ENCODE measurements at places on chromosomes 3 and 15.

DNA sequence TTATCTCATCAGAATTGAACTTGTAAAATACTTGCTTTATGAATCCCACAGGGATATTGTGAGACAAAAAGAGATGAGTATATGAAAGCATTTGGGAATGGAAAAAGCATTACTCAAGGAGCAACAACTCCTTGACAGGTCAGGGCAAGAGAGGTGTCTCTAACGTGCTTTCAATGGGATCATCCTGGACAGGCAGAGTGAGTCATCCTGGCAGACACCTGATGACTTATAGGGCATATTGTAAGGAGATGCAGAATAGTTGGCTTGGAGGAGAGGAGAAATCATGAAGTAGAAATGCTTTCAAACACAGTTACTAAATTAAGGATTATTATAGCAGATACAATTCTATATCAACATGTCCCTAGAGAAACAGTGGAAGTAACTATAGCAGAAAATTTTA, 71.9 kb upstream of the THSD4 start:
- DNase-seq, result no peak

DNA sequence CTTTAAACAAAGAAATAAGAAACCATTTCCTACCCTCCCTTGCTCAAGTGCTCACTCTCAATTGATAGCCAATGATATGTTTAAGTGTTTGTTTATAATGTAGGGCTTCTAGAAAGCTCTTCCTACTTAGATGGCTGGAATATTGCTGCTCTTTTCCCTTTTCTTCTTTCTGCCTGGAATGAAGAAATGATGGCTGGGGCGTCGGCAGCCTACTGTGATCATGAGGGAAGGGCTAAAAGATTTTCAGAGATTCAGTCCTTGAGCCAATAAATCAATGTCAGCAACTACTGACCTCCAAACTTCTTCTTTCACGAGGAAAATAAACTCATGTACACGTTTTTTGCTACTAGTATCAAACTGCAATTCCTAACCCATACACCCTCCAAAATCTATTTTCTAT, 2.1 kb upstream of the GPR27 start:
- DNase-seq, result no peak

DNA sequence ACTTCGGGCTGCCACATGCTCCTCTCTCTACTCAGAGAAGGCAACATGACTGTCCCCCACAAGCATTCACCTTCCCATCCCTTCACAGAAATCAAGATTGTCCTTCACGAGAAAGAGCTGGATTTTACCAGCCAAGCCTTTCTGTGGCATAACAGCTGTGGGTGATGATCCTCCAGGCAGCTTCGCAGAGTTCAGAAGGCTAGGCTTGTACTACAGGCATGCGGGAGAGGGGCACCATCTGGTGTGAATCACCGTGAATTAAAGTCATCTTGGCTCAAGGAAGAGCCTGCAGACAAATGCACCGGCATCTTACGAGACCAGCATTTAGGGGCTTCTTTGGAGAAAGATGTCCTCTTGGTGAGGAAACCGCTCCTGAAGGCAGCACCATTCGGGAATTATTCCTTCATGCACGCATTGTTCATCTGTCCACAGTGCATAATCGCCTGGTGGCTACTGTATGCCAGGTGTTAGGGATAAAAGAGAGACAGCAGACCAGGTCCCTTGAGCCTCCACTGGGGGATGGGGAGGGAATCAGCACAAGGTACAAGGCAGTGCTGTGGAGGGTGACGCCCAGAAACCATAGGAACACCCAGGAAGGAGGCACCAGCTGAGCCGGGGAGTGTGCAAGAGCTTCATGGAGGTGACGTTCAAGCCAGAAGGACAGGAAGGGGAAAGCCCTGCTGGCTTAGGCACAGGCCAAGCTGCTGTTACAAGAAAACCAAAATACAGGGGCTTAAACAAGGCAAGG, 108.6 kb downstream of the TMEM266 start:
- DNase-seq, result no peak

DNA sequence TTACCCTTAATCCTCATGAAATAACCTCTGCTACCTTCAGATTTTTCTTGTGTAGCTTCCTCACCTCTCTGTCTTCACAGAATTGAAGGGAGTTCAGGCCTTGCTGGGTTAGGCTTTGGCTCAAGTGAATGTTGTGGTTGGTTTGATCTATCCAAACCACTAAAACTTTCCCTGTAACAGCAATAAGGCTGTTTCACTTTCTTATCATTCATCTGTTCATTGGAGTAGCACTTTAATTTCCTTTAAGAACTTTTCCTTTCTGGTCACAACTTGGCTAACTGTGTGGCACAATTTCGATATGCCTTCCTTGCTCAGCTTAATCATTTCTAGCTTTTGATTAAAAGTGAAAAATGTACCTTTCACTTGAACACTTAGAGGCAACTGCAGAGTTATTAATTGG, 129.8 kb downstream of the NR1I2 start:
- no peak for DNase-seq

GRCh38 chr3:37217098-37217849, 42.9 kb upstream of the LRRFIP2 start:
- DNase-seq, result no peak

- no peak for DNase-seq
Observed at GRCh38 chr3:18891641-18892040, 256.7 kb upstream of the KCNH8 start.

DNA sequence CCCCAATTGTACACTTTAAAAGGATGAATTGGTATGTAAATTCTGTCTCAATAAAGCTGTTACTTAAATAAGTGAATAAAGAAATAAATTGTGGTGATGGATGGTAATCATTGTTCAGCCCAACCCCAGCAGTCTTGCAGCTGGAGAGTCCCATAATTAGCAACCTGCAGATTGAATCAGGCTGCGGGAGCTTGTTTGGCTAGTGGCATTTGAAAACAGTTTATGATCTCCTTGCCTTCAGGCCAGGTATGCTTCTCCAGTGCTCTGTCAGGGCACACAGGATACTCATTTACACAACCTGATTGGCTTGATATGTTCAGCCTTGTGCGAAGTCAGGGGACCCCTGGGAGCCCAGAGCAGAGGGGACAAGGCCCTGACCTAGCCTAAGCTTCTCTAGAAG, 16.5 kb upstream of the TSEN2 start:
- no peak for DNase-seq

GRCh38 chr3:10224794-10225665, 23.2 kb upstream of the TATDN2 start:
- peak; percentile 17 for DNase-seq

DNA sequence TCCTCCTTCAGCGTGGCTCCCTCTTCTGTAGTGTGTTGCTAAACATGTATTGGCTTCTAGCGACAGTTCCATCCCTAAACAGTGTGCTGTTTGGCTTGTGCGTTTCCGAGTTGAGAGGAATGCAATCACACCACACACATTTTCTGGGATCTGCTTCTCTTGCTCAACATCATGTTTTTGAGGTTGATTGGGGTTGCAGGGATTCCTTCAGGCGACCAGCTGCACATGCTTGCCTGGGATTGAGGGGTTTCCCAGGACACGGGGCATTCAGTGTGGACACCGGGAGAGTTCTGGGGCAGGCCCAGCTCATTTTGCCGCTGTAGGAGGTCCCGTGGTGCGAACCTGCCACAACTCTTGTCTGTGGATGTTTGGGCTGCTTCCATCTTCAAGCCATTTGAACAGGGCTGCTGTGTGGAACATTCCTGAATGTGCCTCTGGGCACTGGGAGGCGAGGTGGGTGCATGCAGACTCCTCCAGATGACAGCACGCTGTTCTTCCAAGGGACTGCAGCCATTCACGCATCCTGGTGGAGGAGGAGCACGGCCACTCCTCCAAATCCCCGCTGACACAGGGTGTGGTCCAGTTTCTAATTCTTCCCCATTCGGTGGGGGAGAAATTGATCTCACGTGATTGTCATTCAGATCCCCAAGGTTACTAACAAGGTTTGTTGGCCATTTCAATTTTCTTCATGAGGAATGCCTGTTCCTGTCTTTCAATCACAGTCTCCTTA, 82.8 kb downstream of the PLXNA1 start:
- DNase-seq, result no peak

- DNase-seq, result no peak
Observed at GRCh38 chr3:61520966-61521628, 40.3 kb upstream of the PTPRG start.

DNA sequence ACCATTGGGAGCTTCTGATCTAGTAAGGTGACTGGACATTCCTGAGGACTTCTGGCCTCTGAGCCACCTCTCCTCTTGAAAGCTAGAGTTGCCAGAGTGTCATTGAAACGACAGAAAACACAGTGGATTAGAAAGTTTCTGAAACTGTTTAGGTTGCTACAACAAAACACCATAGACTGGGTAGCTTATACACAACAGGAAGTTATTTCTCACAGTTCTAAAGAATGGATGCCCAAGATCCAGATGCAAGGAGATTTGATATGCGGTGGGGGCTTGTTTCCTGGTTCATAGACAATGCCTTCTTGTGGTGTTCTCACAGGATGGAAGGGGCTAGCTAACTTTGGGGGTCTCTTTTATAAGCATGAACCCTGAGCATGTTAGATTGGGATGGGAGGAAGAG, 43.3 kb upstream of the ZNF385D start:
- DNase-seq, result no peak

DNA sequence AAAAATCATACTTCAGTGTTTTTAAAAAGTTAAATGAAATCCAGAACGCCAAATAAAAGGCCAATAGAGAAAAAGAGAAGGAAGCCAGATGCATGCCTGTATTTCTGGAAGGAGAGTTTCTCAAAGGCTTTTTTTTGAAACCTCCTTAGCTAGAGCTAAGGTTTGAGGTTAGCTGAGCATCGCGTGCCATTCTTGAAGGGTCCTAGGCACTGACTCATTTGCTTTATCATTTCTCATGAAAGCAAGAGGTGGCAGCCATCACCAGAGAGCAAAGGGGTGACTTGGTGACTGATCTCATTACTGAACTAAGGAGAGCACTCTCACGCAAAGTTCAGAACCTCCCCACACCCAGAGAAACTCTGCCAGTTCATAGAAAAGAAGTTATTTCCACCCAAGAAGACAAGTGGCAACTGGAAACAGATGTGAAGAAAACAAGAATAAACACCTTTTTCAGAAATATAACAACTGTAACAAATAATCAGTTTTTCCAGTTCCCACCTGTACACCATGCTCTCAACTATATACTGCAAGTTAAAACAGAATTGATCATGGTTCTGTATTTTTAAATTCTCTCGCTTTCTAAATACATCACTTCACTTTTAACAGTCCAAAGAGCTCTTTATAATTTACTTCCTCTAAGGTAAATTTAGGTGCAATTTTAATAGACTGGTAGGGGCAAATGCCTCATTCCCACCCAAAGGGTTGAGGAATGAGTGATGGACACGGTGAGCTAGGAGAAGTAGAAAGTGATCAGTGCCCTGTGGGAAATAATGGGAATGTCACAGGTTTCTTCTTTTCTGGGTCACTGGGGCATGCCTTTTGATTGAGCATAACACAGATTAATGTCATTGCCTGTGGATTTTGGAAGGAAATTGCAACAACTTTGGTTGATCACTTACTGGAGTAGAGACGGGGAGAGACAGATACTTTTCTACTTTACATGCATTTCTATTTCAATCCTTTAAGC, 24.7 kb downstream of the GPR15 start:
- DNase-seq, result no peak

- no peak for DNase-seq
Observed at GRCh38 chr15:82186719-82187406, 75.7 kb downstream of the EFL1 start.

DNA sequence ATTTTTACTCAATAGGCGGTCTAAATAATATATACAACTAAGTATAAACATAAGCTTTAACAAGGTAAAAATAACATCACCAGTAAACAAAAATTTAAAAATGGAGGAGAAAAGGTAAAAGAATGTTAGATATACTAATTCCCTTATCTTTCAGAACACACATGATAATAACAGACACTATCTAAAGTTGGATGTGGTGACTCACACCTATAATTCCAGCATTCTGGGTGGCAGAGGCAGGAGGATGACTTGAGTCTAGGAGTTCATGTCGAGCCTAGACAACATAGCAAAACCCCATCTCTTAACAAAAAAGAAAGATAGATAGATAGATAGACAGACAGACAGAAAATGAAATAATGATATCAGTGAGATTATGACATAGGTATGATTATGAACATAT, 85.1 kb downstream of the STAG1 start:
- no peak for DNase-seq
